ENCODE measurements at places on chromosomes 1 and 21. TPM values are rescaled to one million over a fixed set of nuclear protein-coding genes. Genes with fewer than 3 reads are reported as not detected.
A peak's percentile ranks its signal among the peaks of the same experiment; 100 is the strongest.

- no peaks in the 10 kb centered on the region for H3K36me3 ChIP-seq
- H3K27me3 ChIP-seq = no peaks in the 10 kb centered on the region
- H3K4me3 ChIP-seq = no peak overlapping the region
- no peak overlapping the region for H3K27ac ChIP-seq
- peaks cover 8% of the 10 kb centered on the region for H3K4me1 ChIP-seq
Observed at GRCh38 chr1:26289158-26290059, 9.5 kb downstream of the SH3BGRL3 start.

GRCh38 chr1:233843525-233844204 lies 60.8 kb upstream of the SLC35F3 start:
- no peaks in the 10 kb centered on the region for H3K27me3 ChIP-seq
- no peak for DNase-seq
- H3K4me1 ChIP-seq = no peaks in the 10 kb centered on the region
- no peaks in the 10 kb centered on the region for H3K36me3 ChIP-seq
- H3K4me3 ChIP-seq = no peak overlapping the region

GRCh38 chr1:27227765-27228164 lies 6.7 kb upstream of the WDTC1 start:
- H3K27me3 ChIP-seq = peaks cover 2% of the 10 kb centered on the region
- no peak overlapping the region for H3K27ac ChIP-seq
- H3K4me1 ChIP-seq = no peaks in the 10 kb centered on the region
- no peak overlapping the region for H3K4me3 ChIP-seq

DNA sequence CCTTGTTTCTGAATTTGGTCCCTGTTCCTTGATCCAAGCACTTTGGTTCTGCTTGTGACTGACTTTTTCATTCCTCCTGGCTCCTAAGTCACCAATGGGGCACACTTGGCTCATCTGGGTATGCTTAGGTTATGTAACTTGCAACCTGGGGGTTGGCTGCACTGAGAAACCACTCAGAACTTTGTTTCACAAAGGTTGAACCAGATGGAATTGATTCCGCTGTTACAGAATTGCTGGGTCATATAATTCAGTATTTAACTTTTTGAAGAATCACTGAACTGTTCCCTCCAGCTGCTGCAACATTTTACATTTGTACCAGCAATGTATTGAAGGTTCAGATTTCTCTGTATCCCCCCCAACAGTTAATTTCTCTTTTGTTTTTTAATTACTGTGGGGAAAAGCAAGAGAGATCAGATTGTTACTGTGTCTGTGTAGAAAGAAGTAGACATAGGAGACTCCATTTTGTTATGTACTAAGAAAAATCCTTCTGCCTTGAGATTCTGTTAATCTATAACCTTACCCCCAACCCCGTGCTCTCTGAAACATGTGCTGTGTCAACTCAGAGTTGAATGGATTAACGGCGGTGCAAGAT lies 9.6 kb upstream of the NVL start:
- H3K27ac ChIP-seq = no peak overlapping the region
- H3K36me3 ChIP-seq = no peaks in the 10 kb centered on the region
- H3K27me3 ChIP-seq = no peaks in the 10 kb centered on the region
- H3K4me1 ChIP-seq = peaks cover 2% of the 10 kb centered on the region

DNA sequence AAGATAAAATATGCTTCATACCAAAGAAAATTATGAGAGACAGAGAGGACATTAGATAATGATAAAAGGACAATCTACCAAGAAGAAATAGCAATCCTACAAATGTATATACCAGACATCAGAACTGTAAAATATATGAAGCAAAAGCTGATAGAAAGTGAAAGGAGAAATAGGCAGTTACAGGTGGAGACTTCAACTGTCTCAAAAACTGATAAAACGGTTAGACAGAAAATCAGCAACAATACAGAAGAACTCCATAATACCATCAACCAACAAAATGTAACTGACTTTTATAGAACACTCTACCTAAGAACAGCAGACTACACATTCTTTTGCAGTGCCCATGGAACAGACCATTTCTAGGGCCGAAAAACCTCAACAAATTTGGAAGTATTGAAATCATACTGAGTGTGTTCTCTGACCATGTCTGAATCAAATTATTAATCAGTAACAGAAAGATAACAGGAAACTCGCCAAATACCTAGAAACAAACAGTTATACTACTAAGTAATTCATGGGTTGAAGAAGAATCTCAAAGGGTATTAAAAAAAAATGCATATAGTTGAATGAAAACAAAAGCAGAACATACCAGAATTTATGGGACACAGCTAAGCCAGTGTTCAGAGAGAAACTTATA lies 132.1 kb downstream of the RPS6KC1 start:
- H3K36me3 ChIP-seq = no peaks in the 10 kb centered on the region
- H3K27ac ChIP-seq = no peak overlapping the region
- no peaks in the 10 kb centered on the region for H3K27me3 ChIP-seq
- H3K4me1 ChIP-seq = no peaks in the 10 kb centered on the region
- no peak overlapping the region for H3K4me3 ChIP-seq

DNA sequence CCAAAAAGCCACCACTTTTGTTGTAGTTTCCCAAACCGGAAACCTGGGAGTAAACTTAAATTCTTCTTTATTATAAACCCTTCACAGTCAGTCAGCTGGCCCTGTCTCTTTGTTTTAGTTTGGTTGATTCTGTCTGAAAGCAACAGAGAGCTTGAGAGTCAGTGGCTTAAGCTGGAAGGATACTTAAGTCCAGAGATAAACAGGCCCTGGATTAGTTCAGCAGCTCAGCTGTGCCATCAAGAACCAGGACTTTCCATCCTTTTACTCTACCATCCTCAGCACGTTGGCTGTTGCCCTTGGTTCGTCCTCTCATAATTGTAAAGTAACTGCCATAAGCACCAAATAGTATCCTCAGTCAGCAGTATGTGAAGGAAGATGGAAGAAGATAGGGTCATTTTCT lies 4.5 kb downstream of the DESI2 start:
- H3K27me3 ChIP-seq = no peaks in the 10 kb centered on the region
- no peak for DNase-seq
- H3K4me3 ChIP-seq = no peak overlapping the region
- H3K4me1 ChIP-seq = peaks cover 12% of the 10 kb centered on the region
- H3K27ac ChIP-seq = no peak overlapping the region

DNA sequence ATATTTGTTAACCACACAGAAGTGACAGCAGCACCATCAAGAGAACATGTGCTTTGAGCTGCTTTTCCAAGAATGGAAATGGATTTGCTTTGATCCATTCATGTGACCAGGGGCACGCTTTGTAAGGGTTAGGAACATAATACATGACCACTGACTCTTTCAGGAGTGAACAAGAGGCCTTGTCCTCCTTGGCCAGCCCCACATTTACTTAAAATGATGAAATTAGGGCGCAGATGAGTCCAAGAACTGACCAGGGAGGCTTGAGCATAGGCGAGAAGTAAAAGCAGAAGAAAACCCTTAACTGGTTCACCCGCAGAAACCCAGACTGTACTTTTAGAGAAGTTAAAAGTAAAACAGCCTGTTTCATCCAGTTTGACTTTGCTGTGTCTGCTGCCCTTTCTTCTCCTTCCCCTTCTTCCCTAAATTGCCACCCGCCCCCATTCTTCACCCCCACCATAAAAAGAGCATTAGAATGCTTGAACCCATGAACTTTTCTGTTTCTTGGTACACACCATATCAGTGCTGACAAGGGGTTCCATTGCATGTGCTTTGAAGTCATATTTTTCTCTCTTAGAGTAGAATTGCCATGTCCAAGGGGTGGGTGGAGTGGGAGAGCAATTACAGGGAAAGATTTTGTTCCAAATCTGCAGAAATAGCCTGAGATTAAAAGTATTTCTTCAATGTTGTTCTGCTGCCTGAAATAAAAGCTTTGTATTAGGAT lies 2.6 kb upstream of the GLUL start:
- H3K27me3 ChIP-seq = no peaks in the 10 kb centered on the region
- H3K27ac ChIP-seq = no peak overlapping the region
- H3K4me1 ChIP-seq = no peaks in the 10 kb centered on the region
- no peak for DNase-seq
- H3K4me3 ChIP-seq = no peak overlapping the region

- H3K4me3 ChIP-seq = no peak overlapping the region
- DNase-seq = no peak
- no peak overlapping the region for H3K27ac ChIP-seq
- no peaks in the 10 kb centered on the region for H3K27me3 ChIP-seq
- H3K4me1 ChIP-seq = no peaks in the 10 kb centered on the region
Observed at GRCh38 chr1:193525411-193525810, 339.0 kb upstream of the B3GALT2 start.

- peak overlapping the region; percentile 72 for H3K27ac ChIP-seq
- peak; percentile 49 for DNase-seq
- H3K27me3 ChIP-seq = no peaks in the 10 kb centered on the region
- H3K36me3 ChIP-seq = peaks cover 4% of the 10 kb centered on the region
Observed at GRCh38 chr1:225509770-225510169, 81.9 kb upstream of the LBR start.

DNA sequence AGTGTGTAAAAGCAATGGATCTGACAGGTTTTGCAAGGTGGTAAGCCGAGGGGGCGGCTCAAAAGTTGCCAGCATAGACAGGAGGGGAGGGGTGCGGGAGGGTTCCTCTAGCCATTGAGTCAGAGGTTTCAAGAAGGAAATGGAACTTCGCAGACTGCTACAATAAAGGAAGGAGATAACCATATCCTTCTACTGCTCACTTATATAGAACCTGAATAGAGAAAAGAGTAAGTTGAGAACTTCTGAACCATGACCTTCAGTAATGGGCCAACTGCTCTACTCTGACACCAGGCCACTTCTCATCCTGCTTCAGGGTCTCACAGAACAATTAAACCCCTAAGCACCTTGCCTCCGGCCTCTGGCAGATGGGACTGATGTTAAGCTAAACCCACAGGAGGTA lies 26.3 kb upstream of the BCAR3 start:
- H3K4me1 ChIP-seq = peaks cover 3% of the 10 kb centered on the region
- no peak for DNase-seq
- no peaks in the 10 kb centered on the region for H3K36me3 ChIP-seq

GRCh38 chr1:167997037-167997575 lies 60.2 kb upstream of the MPC2 start:
- no peaks in the 10 kb centered on the region for H3K27me3 ChIP-seq
- H3K4me3 ChIP-seq = no peak overlapping the region
- no peaks in the 10 kb centered on the region for H3K4me1 ChIP-seq
- DNase-seq = no peak

GRCh38 chr1:246214708-246215509 lies 292.2 kb downstream of the SMYD3 start:
- no peaks in the 10 kb centered on the region for H3K27me3 ChIP-seq
- peaks cover 5% of the 10 kb centered on the region for H3K4me1 ChIP-seq
- DNase-seq = peak; percentile 88
- peak overlapping the region; percentile 19 for H3K27ac ChIP-seq
- H3K4me3 ChIP-seq = no peak overlapping the region

GRCh38 chr21:45076245-45076711 lies 1.9 kb downstream of the ADARB1 start:
- H3K27ac ChIP-seq = no peak overlapping the region
- DNase-seq = no peak
- H3K27me3 ChIP-seq = no peaks in the 10 kb centered on the region
- no peak overlapping the region for H3K4me3 ChIP-seq
- no peaks in the 10 kb centered on the region for H3K36me3 ChIP-seq

DNA sequence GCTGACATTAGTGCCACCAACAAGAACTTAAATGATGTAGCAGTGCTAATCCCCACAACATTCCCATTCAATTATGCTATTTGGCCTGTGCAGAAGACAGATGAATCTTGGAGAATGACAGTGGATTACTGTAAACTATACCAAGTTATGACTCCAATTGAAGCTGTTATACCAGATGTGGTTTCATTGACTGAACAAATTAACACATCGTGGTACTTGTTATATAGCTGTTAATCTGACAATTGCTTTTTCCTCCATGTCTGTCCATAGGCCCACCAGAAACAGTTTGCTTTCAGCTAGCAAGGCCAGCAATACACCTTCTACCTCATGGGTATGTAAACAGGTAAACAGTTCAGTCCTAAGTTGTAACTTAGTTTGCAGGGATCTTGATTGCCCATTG lies 101.1 kb downstream of the S1PR1 start:
- H3K4me3 ChIP-seq = no peak overlapping the region
- no peaks in the 10 kb centered on the region for H3K27me3 ChIP-seq
- H3K4me1 ChIP-seq = no peaks in the 10 kb centered on the region
- no peaks in the 10 kb centered on the region for H3K36me3 ChIP-seq

- no peak overlapping the region for H3K4me3 ChIP-seq
- H3K27ac ChIP-seq = no peak overlapping the region
- H3K36me3 ChIP-seq = no peaks in the 10 kb centered on the region
- no peak for DNase-seq
- no peaks in the 10 kb centered on the region for H3K27me3 ChIP-seq
Observed at GRCh38 chr1:234907208-234907939, 221.3 kb downstream of the TOMM20 start.

DNA sequence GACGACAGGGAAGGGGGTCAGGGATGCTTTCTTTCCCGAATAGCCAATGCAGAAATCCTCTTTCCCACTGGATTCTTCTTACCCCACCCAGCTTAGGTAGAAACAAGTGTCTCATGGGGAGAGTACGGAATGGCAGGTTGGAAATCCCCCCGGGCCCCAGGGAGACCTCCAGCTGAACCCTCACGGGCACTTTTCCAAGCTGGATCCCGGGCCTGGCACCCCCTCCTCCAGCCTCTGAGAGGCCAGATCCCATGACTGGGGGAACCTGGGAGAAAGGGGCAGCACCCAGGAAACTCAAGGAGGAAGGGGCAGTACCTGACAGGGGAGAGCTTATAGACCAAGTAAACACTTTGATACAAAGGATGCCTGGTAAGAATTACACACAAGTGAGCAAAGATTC lies 1.3 kb downstream of the PKP1 start:
- H3K4me1 ChIP-seq = no peaks in the 10 kb centered on the region
- H3K27me3 ChIP-seq = peaks cover 39% of the 10 kb centered on the region
- DNase-seq = no peak
- H3K4me3 ChIP-seq = no peak overlapping the region

DNA sequence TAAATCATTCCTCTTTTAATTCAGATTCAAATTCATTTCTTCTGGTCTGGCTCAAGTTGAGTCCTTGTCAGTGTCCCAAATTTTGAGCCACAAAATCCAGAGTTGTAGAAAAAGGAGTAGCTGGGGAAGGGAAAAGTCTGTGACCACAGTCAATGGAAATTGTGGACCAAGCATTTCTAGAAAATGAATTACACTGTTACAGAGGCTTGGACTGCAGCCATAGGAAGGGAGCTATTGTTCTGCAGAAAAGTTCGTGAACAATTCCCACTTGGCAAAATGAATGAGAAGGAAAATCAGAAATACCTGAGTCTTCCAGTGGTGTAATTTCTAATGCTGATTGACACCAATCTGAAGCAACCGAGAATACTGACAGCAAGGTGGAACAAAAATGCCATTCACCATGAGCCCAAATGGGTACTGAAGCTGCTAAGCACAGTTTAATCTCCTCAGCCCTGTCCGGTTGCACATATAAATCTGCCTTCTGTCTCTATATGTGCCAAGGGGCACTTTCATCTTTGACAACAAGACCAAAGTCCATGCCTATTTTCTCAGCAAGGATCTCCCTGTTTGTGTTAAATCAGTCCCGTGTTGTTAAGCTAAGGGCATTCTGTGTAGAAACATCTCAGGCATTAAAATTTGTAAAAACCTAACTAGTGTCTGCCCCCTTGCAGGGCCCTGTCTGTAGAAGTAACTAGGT lies 51.3 kb downstream of the TEX35 start:
- H3K4me1 ChIP-seq = peaks cover 2% of the 10 kb centered on the region
- H3K27ac ChIP-seq = no peak overlapping the region
- H3K4me3 ChIP-seq = no peak overlapping the region
- peak; percentile 81 for DNase-seq

The FCRL5 gene
- polyA plus RNA-seq = not detected

The ITLN2 gene
- polyA plus RNA-seq = 0.46 TPM

The SPRR1A gene
- not detected for polyA plus RNA-seq

The NPHS2 gene
- not detected for polyA plus RNA-seq

The KCNJ15 gene
- polyA plus RNA-seq = 2.4 TPM

The RGS8 gene
- polyA plus RNA-seq = not detected

The ASB17 gene
- not detected for polyA plus RNA-seq

The TINAGL1 gene
- polyA plus RNA-seq = 555 TPM

Measured in endothelial cell of umbilical vein (primary cell).